H9 (cell line): ENCODE measurements at places on chromosomes 7 and 10.

DNA sequence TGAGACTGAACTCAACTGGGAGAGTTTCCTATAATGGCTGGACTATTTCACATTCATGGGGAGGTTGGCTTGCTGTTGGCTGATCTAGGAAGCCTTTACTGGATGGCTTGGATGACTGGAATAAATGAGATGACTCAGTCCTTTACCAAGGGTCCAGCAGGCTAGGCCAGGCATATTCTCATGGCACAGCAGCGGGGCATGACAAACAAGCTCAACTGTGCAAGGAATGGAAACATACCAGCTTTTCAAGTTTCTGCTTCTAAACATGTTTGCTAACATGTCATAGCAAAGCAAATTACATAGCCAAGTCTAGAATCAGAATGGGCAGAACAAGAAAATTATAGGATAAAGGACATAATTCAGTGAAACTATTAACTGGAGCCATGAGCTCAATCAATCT lies 46.8 kb upstream of the CRTAC1 start:
- DNase-seq, result no peak

DNA sequence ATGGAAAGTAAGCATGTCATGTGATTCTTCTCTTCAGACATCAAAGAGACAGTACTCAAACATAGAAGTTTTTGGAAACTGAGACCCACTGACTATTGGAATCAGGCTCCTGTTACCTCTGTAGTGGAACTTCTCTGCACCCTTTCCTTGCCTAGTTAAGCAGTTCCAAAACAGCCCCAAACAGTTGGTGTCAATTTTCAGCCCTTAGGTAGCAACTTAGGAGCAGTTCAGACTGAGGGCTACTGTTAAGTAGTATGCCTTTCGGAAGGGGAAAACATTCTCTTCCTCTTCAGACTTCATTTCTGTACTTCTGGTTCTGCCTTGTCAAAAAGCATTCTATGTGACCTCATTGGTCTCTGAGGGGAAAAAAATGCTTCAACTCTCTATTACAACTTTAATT lies 85.7 kb downstream of the ZNF277 start:
- DNase-seq, result no peak

DNA sequence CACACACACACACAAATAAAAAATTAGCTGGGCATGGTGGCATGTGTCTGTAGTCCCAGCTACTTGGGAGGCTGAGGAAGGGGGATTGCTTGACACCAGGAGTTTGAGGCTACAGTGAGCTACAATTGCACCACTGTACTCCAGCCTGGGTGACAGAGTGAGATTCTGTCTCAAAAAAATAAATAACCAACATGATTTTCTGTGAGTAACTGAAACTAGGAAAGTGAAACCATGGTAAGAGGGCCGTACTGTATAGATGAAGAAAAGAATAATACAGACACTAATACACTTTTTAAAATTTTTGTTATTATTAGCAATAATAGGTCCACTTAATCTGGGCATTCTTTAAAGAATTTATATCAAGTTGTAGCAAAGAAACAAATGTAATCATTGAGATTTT lies 170.9 kb downstream of the HGF start:
- no peak for DNase-seq

DNA sequence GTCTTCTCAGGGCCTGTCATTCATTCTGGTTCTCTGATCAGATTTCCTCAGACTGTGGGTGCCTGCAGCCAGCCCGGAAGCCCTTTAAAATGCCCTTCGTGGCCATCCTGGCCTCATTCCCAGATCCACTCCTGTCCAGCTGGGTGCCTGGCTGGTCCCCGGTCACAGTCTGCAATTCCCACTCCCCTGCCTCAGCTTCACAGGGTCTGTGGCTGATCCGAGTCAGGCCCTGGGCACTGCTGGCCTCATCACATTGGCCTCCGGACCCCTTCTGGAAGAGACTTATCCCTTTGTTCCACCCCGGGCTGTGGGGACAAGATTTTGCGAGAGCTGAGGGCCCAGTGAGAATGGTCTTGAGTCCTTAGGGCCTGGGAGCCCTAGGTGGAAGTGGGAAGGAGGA lies 12.1 kb downstream of the DOCK1 start:
- DNase-seq, result no peak
